ENCODE measurements at places on chromosomes 2 and 18. TPM values are rescaled to one million over a fixed set of nuclear protein-coding genes. Genes with fewer than 3 reads are reported as not detected.

GRCh38 chr2:239675826-239676715 is 275.3 kb upstream of the HDAC4 start:
- H3K36me3 ChIP-seq = no peaks in the 10 kb centered on the region
- H3K27ac ChIP-seq = no peak overlapping the region
- H3K27me3 ChIP-seq = peaks cover 1% of the 10 kb centered on the region
- no peak for DNase-seq
- H3K4me3 ChIP-seq = no peak overlapping the region

DNA sequence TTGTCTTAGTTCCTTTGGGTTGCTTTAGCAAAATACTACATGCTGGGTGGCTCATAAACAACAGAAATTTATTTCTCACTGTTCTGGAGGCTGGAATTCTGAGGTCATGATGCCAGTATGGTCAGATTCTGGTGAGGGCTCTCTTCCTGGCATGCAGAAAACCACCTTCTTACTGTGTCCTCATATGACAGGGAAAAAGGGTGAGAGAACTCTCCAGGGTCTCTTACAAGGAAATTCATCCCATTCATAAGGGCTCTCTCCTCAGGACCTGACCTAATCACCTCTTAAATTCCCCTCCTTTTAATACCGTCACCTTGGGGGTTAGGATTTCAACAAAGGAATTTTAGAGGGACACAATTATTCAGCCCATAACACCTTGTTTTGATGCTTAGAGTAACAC is 243.1 kb upstream of the TNP1 start:
- H3K36me3 ChIP-seq = no peaks in the 10 kb centered on the region
- no peak overlapping the region for H3K4me3 ChIP-seq
- no peak for DNase-seq
- peaks cover 5% of the 10 kb centered on the region for H3K27me3 ChIP-seq
- no peak overlapping the region for H3K27ac ChIP-seq

- no peak overlapping the region for H3K4me3 ChIP-seq
- H3K36me3 ChIP-seq = no peaks in the 10 kb centered on the region
- DNase-seq = no peak
- peaks cover 5% of the 10 kb centered on the region for H3K27me3 ChIP-seq
- no peaks in the 10 kb centered on the region for H3K4me1 ChIP-seq
- H3K27ac ChIP-seq = no peak overlapping the region
Measured at GRCh38 chr2:36088716-36089328, 266.8 kb upstream of the CRIM1 start.

- H3K36me3 ChIP-seq = no peaks in the 10 kb centered on the region
- H3K27me3 ChIP-seq = peaks cover 2% of the 10 kb centered on the region
- no peak overlapping the region for H3K4me3 ChIP-seq
- no peak for DNase-seq
Measured at GRCh38 chr2:38185012-38185491, 109.1 kb upstream of the CYP1B1 start.

Gene ADCYAP1
- total RNA-seq = not detected
